ENCODE measurements at places on chromosomes 6 and 20.

DNA sequence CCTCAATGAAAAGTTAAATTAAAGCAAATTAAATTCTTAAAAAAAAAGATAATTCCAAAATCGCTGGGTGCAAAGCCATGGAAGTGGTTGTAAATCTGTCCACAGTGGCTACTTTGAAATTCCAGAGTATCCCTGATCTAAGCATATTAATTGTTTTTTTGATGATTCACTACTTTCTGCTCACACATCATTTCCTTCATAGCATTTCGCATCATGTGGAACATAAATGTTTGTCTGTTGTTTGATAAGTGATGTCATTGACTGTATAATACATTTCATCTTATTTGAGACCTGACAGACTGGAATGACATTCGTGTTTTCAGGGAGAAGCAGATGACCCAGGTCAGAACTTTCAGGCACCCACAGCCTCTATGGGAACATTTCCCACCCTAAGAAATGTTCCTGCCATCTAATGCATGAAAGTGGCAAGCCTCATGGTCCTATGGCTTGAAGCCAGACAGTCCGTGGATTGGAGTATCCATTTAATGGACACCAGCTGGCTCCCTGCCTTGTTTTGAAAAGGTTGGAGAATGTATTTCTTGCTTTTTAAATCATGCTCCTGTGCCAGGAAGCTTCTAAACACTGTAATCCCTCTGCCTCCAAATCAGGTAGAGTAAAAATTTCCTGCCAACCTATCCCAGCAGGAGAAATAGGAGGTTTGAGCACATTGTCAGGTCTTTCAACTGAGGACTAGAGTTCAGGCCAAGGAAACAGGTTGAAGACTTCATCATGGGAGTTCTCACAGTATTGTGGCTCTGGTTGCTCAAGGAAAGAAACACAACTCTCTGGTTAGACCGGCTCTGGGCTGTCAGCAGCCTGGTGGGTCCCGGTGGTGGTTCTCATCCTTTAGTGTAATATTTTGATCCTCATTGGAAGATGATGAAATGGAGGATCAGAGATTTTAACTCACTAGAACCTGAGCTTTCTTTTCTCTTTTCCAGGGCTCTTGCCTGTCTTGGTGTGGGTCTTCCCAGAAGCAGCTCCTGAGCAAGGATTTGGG lies 157.9 kb downstream of the SLC24A3 start:
- no peak for DNase-seq

DNA sequence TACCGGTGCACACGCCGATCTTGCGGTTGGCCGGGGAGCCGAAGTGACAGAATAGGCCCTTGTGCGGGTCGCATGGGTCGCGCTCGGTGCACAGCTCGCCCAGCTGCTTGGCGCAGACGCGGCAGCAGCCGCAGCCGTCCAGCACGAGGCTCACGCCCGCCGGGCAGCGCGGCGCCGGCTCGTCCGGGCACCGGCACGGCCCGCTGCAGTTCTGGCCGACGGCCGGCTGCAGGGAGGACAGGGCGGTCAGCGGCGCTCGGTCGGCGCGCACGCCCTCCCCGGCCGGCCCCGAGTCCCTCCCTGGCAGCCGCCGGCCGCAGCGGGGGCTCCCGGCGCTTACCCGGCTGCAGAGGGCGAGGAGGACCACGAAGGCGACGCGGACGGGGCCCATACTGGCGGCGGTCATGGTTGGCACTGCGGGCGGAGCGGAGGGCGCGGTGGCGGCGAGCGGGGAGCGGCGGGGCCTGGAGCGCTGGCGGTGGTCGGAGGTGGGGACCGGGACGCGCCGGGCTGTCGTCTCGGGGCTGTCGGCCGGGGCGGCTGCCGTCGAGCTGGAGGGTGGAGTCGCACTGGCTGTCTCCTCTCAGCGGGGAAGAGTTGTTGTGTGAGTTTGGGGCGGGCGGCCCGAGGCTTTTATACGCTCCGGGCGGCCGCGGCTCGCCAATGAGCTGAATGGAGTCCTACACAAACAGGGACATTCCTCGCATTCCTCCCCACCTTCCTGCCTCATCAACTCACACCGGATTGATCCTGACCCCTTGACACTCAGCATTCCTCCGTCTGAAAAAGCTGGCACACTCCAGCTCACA lies at the start of gene CCN2:
Gene CCN2, minus strand, starts transcription at position 606 of the 809 bp plus-strand sequence. Its CDS starts 200 bp downstream, at position 406.
- DNase-seq: no peak

DNA sequence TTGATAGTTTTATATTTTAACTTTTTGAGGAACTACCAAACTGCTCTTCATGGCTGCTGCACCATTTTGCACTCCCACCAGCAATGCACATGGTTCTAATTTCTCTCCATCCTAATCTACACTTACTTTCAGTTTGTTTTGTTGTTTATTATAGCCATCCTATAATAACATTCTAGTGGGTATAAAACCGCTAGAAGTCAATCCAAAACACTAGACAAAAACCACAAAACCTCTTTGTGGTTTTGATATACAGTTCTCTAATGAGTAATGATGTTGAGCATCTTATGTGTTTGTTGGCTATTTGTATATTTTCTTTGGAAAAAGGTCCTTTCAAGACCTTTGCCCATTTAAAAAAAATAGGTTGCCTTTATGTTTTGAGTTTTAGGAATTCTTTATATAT lies 5.6 kb downstream of the RPP21 start:
- no peak for DNase-seq

DNA sequence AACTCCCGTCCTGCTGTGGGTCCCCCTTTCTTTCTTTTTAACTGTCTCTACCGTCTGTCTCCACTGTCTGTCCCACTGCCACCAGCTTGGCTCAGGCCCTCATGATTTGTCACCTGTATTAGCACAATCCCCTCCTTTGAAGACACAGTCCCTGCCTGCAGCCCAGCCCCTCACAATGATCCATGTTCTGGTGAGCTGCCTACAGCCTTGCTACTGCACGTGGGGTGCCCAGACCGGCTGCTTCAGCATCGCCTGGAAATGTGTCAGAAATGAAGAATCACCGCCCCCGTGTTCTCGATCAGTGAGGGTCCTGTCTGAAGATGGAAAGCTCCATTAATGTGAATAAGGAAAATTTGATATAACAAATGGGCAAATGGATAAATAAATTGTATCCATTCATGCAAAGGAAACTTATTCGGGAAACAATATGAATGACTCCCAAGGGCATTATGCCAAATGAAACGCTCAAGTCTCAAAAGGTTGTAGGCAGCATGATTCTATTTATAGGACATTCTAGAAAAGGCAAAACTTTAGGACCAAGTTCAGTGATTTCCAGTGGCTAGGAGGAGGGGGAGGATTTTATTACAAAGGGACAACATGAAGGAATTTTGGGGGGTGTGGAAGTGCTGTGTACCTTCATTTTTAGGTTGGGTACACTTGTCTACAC lies 59.4 kb upstream of the CD83 start:
- no peak for DNase-seq

DNA sequence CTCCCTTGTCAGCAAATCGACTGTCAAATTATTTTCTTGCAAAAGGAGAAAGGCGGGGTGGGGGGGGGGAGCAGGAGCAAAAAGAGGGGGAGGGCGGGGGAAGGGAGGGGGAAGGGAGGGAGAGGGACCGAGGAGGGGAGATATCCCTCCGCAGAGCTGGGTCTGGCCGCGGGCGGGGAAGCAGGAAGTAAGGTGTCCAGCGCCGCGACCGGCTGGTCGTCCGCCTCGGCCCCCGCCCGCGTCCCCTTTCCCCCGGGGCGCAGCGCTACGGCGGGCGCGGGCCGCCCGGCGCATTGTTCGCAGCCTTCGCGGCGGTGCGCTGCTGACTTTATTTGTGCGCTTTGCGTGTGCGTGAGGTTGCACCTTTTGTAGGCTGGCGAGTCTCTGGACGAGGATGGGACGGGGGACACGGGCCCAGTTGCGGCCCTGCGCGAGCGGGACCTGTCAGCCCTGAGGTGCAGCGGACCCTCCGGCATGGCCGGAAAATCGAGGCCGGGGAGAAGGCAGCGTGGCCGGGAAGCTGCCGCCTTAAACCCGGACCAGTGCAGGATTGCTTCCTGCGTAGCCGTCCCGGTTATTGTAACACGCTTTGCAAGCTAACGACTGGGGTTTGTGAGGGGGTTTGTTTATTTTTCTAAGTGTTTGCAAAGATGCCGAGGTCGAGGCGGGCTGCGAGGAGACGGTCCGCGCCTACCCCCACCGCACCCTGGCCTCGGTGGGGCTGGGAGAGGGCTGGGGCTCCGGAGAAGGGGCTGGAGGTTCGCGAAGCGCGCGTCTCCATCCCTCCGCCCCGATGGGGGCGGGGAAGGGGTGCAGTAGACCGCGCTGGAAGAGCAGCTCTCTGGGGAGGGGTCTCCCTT lies 675 bp upstream of the TRERF1 start:
- DNase-seq: peak; percentile 56
